Fibroblast of the conjunctiva (primary cell): ENCODE measurements at places on chromosomes 6 and 20.

- no peak for DNase-seq
Measured at GRCh38 chr20:3165473-3166337, 6.0 kb upstream of the FASTKD5 start.

DNA sequence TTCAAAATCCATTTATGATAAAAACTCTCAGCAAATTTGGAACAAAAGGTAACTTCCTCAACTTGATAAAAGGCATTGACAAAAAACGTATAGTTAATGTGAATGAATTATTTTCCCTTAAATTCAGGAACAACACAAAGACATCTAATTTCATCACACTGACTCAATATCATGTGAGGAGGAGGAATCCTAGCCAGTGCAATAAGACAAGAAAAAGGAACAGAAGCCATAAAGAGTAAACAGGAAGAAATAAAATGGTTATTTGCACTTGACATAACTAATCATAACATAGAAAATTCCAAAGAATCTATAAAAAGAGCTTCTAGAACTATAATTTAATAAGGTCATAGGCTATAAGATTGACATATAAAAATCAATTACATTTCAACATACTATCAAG is 31.4 kb downstream of the CHD6 start:
- DNase-seq = no peak

GRCh38 chr6:79628466-79629288 is 2.5 kb upstream of the SH3BGRL2 start:
- no peak for DNase-seq

DNA sequence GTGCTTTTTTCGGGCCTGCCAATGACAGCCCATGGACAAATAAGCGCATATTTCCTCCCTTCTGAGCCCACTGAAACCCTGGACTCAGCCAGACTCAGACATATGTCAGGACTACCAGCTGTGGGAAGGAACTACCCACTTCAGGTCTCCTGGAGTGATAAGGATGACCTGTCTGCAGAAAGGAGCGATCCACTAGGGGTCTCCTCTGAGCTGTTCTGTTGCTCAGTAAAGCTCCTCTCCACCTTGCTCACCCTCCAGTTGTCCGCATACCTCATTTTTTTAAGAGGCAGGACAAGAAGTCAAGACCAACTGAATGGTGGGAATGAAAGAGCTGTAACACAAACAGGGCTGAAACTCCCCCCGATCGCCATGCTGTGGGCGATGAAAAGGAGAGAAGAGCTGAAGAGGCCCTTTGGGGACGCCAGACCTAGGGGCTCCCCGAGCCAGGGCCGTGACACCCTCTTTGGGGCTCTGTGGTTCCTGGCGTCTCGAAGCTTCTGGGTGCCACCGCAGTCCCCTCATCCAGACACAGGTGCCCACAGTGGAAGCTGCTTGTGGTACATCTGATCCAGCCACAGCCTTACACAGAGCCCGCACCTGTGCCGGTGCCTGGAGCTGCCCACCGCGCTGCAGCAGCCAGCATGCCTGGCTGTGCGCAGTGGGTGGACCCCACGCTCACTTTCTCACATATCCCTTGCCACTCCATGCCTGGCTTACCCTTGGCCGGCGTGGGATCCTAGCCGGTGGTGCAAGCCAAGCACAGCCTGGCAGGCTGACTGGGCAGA is 68.8 kb downstream of the EYS start:
- DNase-seq = no peak

GRCh38 chr6:142612956-142613355 is 311.1 kb downstream of the ADGRG6 start:
- DNase-seq = no peak

GRCh38 chr6:25012657-25013056 is 76.9 kb upstream of the RIPOR2 start:
- DNase-seq = peak; percentile 71

DNA sequence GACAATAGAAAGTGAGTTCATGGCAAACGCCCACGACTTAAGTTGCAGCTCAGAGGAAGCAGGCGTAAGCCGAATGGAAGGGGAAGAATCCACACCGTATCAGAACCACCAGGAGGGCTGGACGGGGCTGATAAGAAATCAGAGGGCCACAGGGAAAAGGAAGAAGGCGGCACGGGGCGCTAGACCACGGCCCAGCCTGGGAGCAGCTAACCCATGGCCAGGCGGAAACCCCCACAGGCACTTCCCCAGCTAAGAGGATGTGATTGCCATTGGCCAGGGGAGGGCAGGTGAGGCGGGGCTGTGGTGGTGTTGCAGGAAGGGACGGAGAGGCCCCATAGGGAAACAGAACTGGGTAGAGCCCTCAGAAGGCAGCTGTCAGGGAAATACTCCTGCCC is 174.0 kb upstream of the AFDN start:
- no peak for DNase-seq

GRCh38 chr20:61749406-61750075 is 316.1 kb downstream of the TAF4 start:
- DNase-seq = no peak

GRCh38 chr6:157188213-157188612 is 135.1 kb downstream of the TMEM242 start:
- no peak for DNase-seq

DNA sequence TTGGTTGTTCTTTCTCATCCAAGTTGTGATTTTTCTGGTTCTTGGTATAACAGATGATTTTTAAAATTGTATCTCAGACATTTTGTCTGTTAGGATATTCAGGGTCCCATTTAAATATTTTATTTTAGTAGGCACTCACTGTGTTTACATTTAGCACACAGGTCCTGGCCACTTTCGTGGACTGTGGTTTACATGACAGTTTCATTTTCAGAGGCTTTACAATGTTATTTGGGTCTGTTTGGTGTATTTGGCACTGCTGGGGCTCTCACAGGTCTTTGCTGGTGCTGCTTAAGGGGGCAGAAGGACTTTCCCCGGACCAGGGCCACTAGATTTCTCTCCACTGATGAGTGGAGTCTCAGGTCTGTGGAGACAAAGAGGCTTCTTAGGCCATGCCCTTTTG is 75.5 kb upstream of the TGM3 start:
- DNase-seq = no peak

DNA sequence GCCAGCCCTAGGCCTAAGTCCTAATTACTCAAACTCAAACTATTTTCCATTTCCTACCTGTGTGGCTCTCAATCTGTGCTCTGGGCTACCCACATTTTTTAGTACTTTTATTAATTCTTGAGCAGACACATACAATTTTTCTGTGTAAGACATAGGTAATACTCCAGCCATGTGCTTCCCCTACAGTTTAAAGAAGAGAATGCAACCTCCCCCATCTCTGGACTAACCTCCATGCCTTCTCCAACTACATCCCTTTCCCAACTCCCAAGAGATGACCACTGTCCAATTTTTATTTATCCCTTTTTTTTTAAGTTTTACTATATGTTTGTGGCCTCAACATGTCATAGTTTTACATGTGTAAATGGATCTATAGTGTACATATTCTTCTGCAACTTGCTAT is 5.8 kb downstream of the HMGN4 start:
- no peak for DNase-seq

DNA sequence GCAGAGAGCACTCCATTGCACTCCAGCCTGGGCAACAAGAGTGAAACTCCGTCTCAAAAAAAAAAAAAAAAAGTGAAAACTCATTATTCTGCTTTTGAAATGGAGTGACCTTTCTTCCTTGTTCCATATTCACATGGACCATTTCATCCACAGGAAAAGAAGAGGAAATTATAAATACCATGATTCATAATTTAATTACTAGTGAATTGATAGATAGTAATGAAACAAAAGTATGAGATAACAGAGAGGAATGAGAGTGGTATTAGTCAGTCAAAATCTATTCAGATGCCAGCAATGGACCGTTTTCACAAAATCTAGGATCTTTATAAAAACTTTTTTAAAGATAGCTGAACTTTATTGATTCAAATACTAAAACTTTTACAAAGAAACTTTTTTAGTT is 443.1 kb upstream of the FLRT3 start:
- DNase-seq = no peak

GRCh38 chr6:122869437-122870024 is 80.5 kb downstream of the SMPDL3A start:
- DNase-seq = peak; percentile 28

DNA sequence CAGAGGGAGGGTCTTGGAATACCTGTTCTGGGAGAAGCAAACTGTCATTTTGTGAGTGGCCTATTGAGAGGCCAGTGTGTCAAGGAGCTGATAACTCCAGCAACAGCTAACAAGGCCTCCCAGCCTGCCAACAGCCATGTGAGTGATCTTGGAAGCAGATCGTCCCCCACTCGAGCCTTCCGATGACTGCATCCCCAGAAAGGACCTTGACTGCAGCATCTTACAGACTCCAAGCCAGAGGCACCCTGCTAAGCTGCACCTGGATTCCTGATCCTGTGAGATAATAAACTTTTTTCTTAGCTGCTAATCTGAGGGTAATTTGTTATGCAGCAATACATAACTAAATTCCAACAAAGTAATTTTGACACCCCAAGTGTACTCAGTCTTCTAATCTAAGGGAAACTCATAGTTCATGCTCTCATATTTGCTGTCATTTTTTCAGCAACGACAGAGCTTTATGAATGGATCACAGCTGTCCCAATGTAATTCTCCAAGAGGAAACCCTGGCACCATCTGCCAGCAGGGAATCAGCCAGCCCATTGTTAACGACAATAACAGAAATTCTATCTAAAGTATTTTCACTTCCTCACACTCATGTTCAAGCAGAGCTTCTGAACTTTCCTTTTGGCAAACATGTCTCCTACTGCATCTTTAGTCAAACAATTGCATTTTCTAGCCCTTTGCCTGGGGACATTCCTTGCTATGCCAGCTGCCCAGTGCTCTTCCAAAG is 470.2 kb upstream of the BTBD3 start:
- no peak for DNase-seq

DNA sequence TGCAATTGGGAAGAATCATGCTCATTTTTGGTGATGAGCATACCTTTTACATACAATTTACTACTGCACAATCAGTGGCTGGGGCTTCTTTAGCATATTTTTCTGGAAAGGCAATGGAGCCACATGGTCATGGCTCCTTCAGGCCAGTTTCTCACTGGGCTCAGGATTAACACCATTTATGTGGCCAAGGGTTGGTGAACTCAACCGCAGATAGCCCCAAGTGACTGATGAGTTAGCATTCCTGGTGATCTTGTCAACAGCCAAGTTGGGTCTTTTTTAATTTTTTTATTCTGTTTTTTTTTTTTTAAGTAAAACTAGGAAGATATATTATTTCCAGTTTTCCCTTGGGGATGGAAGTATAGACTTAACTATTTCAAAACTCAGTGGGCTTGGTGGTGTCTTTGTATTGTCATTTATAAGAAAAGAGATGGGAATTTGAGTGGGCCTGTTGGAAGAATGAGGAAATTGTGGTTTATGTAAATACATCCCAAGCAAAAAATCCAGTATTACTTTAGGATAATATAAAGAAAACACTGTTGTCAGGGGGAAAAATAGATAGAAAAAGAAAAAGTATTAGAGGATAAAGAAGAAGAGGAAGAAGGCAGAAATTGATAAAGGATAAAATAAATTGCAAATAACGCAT is 397.4 kb downstream of the MAFB start:
- no peak for DNase-seq

DNA sequence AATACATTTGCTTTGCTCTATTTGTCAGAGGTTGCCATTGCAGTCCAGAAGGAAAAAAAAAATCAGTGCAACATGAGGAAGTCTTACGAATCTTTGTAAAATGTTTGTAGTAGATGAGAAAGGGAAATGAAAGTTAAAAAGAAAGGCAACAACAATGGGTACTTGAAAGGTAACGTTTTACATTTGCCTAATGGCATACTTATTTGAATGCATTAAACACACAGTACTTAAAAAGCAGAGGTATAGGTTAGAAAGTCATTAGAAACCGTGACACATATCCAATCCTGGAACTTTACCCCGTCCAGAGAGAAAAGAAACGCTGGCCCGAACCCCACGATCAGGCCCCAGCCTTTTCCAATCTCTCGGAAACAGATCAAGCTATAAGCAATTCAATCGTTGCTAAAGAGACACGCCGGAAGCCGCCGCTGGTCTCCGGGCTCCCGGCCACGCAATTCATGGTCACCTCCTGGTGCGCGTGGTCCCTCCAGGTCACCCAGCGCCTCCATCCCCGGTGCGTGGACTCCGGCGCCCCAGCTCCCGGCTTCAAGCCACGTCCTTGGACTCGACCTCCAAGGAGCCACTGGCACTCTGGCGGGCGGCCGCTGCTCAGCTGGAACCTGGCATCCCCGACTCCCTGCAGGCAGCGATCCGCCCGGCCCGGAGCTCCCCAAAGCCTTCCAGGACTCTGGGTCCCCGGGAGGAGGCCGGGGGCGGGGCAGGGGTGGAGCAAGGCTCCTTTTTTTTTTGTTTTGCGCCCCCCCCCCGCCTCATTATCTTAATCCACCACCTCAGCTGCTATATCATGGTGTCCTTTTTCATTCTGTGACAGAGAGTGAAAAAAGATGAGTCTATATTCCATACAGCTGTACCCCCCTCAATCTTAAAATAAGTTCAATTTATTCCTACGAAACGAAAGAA is at the start of gene SLC18B1:
Gene SLC18B1 (minus strand): TSS at position 687 of the 918 bp plus-strand sequence. CDS start 181 bp downstream, at position 506.
- DNase-seq = no peak

- DNase-seq = peak; percentile 46
Measured at GRCh38 chr6:54282186-54282585, 26.1 kb upstream of the TINAG start.

DNA sequence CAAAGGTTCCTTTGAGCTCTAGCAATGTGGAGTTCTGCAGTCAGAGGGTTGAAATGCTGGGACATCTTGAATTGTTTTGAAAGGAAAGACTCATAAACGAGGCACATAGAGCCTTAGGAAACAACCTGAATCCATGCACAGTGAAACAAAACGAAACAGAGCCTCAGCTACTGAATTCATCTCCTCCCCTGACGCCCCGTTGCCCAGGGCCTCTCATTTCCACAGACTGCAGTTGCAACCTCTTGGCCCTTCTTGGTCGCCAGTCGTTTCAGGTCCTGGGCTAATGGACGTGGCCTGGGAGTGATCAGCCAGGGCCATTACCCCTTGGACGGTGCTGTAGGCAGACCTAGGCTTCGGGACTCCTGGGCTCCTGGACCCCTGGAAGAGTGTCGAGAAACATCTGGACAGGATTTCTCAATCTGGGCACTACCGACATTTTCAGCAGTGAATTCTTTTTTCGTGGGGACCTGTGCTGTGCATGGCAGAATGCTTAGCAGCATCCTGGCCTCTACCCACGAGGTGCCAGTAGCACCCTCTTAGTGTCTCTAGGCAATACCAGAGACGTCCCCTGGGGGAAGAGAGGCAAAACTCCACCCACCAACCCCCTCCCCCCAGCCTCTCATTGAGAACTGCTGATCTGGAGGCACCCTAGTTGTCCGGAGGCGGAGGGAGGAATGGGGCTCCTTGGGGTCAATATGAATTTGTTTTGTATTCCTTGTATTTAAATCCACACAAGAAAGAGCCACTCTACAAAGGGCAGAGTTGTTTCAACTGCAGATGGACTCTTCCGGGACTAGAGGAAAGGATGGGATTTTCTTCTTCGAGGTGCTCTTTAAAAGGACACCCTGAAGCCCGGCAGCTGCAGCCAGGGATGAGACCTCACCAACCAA is 50.2 kb downstream of the TMEM242 start:
- DNase-seq = no peak
